ENCODE measurements at places on chromosomes 1 and 21.
A peak's percentile ranks its signal among the peaks of the same experiment; 100 is the strongest.

DNA sequence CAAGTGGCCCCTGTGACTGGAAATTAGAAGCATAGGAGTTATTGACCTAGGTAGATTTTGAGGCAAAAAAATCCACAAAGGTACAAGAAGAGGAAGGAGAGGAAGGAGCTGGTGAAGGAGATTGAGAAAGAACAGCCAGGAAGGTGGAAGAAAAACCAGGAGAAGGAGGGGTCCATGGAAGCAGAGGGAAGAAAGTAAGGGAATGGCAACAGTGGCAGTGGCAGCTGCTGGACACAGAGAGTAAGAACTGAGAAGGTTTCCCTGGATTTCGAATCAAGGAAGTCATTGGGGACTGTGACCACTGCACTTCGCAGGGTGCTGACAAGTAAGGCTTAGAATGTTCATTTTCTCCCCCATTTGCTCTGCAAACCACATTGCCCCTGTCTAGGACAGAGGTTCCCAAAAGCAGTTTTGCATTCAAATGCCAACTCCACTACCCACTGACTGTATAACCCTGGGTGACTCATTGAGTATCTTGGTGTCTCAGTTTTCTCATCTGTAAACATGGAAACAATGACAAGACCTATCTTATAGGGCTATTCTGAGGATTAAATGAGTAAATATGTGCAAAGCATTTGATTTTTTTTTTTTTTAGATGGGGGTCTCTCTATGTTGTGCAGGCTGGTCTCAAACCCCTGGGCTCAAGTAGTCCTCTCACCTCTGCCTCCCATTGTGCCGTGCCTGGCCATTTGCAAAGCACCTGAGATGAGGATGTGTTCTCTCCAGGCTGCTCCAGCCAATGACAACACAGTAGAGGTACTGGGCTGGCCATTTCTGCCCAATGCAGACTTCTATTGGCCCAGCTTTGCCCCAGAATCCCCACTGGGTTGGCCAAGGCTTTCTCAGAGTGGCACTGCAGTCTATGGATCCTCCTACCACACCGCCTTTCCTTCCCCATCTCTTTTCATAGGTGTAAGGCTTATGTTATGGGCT, 9.3 kb upstream of the CAPN2 start:
- H3K4me3 ChIP-seq: no peak overlapping the region
- H3K36me3 ChIP-seq: no peaks in the 10 kb centered on the region
- peaks cover 42% of the 10 kb centered on the region for H3K4me1 ChIP-seq

DNA sequence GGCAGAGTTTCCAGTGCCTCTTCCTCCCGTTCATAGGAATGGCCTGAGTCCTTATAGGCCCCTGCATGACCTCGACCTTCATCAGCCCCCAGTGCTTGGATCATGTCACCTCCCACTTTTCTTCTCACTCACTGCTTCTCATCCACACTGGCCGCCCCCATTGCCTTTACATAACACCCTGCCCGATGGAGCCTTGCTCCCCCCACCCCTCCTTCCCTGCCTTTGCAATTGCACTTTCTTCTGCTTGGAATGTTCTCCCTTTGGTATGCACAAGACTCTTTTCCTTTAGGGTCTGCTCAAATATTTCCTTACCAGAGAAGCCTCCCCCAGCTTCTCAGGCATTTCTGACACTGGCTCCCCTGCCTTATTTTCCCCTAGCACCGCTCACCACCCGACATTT, 125.2 kb upstream of the KCNJ6 start:
- H3K27me3 ChIP-seq: no peaks in the 10 kb centered on the region
- no peak for DNase-seq
- H3K4me1 ChIP-seq: no peaks in the 10 kb centered on the region
- H3K36me3 ChIP-seq: no peaks in the 10 kb centered on the region

DNA sequence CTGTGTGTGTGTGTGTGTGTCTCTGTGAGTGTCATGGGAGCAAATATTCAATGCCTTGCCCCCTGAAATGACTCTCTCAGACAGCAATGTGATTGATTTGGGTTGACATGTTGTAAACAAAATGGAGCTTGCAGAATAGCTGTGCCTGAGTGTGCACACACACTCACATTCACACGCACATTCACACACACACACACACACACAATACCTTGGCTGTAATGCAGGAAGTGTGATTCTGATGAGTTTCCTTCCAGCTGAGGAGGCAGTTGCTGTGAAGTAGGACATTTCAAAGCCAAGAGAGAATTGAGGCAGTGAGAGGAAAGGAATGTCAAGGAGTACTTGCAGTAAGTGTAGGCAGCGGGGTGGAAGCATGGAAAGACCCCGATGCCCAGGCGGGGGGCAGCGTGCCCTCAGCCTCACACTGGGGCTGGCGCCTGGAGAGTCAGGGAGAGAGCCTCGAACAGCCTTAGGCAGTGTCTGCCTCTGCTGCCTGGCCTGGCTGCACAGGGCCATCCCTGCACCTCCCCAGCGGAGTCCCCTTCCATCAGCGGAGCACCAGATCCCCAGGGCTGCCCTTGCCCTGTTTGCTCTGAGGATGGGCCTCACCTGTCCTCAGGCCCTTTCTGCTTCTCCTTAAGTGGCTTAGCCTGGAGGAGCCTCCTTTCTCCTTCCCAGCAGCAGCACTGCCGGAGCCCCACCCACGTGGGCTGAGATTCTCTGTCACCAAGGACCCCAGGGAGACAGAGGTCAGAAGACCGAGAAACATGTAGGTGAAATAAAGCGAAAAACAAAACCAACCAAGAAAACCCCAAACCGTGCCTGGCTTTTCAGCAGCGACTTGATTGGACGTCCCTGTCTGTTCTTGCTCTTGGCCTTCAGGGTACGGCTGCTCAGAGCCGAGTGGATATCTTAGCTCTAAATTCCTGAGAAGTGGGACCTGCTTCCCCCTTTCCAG, 9.2 kb downstream of the VASH2 start:
- no peak overlapping the region for H3K4me3 ChIP-seq
- DNase-seq: no peak
- no peak overlapping the region for H3K27ac ChIP-seq
- H3K4me1 ChIP-seq: no peaks in the 10 kb centered on the region
- no peaks in the 10 kb centered on the region for H3K36me3 ChIP-seq

DNA sequence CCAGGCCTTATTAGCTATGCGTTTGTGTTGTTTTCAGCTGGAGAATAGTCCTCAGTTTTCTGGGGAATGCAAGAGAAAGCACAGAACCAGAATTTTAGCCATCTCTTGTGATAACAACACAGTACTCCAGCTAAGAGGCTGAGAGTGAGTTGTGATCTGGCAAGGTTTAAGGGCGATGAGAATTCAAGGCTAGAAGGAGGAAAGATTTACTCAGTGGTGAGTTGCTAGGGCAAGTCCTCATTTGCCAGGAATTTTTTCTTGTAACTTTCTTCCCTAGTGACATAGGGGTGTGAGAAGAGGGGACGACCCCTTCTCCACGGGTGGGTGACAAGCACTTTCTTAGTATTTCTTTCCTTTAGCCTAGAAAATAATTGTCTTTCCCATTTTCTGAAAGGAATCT, 53.2 kb downstream of the HHAT start:
- H3K4me1 ChIP-seq: peaks cover 4% of the 10 kb centered on the region
- H3K27me3 ChIP-seq: no peaks in the 10 kb centered on the region
- DNase-seq: no peak
- no peak overlapping the region for H3K4me3 ChIP-seq
- no peaks in the 10 kb centered on the region for H3K36me3 ChIP-seq
- H3K27ac ChIP-seq: no peak overlapping the region

DNA sequence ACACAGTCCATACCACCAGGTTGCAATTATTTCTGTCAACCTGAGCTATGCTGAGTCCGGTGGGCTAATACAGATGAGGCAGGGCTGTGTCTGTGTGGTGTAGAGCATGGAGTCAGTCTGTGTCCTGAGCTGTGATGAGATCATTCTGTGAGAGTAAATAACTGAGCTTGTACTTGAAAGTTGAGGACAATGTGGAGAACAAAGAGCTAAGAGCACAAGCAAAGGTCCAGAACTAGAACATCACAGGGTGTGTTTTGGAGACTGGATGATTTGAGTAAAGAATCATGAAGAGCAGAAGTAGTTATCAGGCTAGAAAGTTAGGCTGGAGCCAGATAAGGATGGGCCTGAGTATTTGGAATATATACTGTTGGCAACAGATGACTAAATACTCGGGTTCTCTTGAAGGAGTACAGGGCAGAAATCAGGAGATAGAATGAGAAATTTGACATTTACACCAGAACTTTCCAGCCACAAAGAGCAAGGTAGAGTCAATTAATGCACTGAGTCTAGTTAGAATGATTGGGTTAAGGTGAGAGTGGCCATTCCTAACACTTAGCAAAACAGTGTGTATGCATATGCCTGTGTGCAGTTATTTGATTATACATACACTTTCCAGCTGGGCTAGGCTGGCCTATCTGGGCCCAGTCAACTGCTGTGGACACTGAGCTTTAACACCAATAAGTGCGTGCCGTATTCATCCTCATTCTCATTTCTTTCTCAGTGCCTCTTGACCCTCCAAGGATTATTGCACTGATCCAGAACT, 48.8 kb downstream of the LEPR start:
- H3K36me3 ChIP-seq: no peaks in the 10 kb centered on the region
- H3K27ac ChIP-seq: peak overlapping the region; percentile 49
- H3K4me1 ChIP-seq: peaks cover 18% of the 10 kb centered on the region
- H3K4me3 ChIP-seq: no peak overlapping the region

GRCh38 chr1:117076648-117077047, 16.5 kb downstream of the TTF2 start:
- peaks cover 3% of the 10 kb centered on the region for H3K36me3 ChIP-seq
- no peaks in the 10 kb centered on the region for H3K4me1 ChIP-seq
- no peak for DNase-seq
- no peak overlapping the region for H3K4me3 ChIP-seq
- H3K27ac ChIP-seq: no peak overlapping the region
- H3K27me3 ChIP-seq: no peaks in the 10 kb centered on the region
